ENCODE measurements at places on chromosomes 6 and 20.
A peak's percentile ranks its signal among the peaks of the same experiment; 100 is the strongest.

DNA sequence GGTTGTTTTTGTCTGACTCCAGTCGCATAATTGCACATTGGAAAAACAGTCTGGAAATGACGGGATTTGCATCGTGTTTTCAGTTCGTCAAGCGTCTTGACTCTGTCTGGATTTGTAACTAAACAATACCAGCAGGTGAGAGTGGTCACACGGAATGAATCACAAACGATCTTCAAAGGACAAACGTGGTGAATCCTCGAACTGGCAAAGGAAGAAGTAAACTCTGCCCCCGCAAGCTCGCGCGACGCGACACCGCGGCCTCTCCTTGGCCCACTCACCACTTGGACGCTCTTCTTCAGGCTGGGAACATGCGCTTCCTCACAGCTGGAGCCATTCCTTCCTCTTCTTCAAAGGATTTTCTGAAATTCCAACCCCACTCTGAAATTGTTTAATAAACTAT is 352.6 kb downstream of the THBS2 start:
- no peak for DNase-seq

DNA sequence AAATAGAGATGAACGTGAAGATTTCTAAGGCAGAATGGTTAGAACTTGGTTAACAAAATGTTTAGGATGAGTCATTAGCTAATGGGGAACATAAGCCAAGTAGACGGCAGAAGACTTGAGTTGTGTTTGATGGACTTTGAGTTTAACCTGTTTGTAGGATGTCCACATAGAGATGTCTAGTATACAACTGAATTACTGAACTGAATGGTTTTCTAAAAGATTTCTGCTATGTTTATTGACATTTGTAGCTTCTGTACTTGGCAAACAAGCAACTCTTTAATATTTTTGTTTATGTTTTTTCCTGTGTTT is 54.5 kb upstream of the DYNLRB1 start:
- DNase-seq: no peak

- peak; percentile 70 for DNase-seq
Measured at GRCh38 chr20:5448449-5449118, 131.8 kb upstream of the PROKR2 start.

DNA sequence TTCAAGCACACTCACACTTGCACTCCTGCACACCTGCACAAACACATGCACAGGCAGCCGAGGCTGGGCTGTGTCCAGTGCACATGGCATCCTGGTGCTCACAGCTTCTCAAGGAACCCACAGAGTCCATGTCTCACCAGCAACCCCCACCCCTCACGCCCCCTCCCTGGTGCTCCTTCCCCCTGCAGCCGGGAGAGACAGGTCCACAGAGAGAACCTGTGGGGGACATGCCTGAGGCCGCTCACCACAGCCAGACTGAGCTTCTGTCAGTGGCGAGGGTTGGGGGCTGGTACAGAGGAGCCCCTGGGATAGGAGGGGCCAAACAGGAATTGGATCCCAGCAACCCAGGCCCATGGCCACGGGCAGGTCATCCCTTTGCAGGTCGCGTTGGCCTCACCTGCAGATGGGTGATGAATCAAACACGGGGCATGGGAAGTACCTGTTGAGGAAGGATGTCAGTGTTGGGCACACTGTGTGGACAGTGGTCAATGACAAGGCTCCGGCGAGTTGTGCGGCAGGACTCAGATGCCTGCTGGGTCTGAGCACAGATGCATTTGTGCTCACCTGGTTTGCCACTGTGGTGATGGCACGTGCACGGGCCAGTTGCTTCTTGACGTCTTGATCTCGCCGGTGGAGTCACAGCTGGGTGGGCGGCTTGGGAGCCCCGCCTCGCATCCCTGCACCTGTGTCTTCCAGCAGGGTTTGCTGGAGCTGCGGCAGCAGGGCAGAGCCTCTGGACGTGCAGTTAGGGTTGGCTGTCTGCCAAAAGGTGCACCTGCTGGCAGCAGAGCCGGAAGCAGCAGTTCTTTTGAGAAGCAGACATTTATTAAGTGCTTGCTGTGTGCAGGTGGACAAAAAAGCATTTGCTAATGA is 113.0 kb downstream of the ERMARD start:
- peak; percentile 37 for DNase-seq

- no peak for DNase-seq
Measured at GRCh38 chr20:3828798-3829197, 8.5 kb downstream of the AP5S1 start.

GRCh38 chr6:11497881-11498280 is 39.7 kb upstream of the TMEM170B start:
- no peak for DNase-seq

DNA sequence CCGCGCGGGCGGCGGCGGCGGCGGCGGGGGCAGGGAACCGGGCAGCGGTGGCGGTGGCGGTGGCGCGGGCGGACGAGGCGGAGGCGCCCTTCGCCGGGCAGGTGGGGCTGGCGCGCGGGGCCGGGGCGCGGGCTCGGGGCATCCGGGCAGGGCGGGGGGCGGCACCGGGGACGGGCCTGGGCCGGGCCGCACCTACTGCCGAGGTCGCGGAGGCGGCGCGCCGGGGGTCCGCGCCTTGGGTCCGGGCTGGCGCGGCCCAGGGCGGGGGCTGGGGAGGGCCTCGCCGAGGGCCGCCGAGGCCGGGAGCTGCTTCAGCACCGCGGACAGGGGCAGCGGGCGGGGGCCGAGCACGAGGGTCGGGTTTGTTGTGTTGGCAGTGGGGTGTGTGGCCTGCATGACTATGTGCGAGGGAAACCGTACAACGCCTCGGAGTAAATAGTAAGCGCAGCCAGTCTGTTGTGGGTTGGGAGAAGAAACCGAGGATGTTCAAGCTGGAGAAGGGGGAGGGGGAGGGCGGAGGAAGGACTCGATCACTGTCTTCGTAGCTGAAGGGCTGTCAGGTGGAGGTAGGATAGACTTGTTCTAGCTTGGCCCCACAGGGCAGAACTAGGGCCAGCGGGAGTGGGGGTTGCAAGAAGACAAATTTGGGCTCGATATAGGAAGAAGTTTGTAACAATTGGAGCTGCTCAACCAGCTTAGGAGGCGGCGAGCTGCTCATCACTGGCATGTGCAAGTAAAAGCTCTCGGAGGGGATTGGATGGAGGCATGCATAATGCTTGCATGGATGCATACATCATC is 593 bp downstream of the MMP24 start:
- peak; percentile 80 for DNase-seq

- DNase-seq: no peak
Measured at GRCh38 chr20:24790746-24791283, 158.3 kb upstream of the CST7 start.

DNA sequence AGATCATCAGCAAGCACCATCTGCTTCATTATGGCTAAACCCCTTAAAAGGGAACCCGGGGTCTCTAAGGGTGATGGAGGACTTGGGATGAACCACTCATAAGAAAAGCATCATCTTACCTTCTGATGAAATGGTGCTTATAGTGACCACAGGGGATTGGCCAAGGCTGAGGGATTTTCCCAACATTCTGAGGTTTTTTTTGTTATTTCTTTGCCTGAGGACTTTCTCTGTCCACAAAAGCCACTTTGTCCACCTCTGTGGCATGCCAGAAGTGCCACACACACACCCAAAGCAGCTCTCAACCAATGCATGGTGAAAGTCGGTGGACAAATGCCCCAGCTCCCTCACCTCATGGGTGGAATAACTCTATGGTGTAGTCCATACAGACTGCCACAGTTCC is 79.3 kb upstream of the TOP1 start:
- no peak for DNase-seq

DNA sequence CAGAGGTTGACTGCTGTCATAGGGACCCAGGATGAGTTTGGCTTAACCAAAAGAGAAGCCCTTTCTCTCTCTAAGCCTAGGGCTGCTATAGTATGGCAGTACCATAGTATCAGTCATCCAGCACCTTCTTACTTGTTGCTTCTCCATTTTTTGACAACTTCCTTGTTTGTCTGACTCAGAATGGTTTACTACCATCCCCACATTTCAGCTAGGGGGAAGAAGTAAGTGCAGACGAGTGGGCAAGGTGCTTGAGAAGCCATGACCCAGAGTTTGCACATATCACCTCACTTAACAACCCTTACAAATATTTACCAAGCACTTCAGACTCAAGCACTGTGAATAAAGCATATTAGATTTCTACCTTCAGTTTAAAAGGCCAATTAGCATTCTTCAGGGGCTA is 289.9 kb upstream of the TSHZ2 start:
- DNase-seq: no peak

- DNase-seq: no peak
Measured at GRCh38 chr6:93393554-93394074, 25.7 kb downstream of the EPHA7 start.

DNA sequence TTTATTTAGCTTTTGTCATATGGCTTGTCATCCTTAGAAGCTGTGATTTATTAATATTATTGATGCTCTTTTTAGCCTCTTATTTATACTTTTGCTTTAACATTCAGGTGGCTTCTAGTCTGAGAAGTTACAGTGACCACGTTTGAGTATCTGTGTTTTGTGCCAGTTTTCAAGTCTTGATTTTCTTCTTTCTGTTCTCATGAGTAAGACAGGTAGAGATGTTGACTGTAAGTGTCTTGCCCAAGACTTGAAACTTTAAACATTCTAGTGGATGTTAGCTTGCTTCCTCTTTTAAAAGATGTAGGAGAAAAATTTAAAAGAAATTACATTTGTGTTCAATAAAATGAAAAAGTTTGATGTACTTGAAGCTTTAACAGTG is 122.6 kb downstream of the LRRC1 start:
- DNase-seq: no peak

DNA sequence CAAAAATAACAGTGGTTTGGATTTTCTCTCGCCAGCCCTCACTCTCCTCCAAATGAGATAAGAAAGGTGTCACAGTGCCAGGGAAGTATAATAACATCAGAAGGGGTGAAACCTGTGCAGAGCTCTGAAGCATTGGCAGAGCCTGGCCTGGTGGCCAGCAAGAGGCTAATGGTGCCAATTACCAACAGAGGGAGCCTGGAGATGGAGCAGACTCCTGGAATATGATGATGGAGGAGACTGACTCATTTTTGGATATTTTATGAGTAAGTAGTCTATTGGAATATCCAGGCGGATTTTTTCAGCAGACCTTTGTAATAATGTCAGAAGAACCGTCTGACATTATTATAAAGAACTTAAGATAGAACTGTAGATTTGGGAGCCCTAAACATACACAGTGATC is 442.6 kb upstream of the MARCKS start:
- DNase-seq: no peak

GRCh38 chr20:40535816-40536215 is 153.2 kb downstream of the MAFB start:
- no peak for DNase-seq

GRCh38 chr6:105522626-105523322 is 119.9 kb upstream of the PREP start:
- DNase-seq: no peak

- DNase-seq: no peak
Measured at GRCh38 chr6:3612341-3613041, 139.0 kb downstream of the PXDC1 start.

- DNase-seq: no peak
Measured at GRCh38 chr6:106628658-106629102, 618 bp downstream of the RTN4IP1 start.

- no peak for DNase-seq
Measured at GRCh38 chr6:155544677-155545076, 89.0 kb upstream of the NOX3 start.

DNA sequence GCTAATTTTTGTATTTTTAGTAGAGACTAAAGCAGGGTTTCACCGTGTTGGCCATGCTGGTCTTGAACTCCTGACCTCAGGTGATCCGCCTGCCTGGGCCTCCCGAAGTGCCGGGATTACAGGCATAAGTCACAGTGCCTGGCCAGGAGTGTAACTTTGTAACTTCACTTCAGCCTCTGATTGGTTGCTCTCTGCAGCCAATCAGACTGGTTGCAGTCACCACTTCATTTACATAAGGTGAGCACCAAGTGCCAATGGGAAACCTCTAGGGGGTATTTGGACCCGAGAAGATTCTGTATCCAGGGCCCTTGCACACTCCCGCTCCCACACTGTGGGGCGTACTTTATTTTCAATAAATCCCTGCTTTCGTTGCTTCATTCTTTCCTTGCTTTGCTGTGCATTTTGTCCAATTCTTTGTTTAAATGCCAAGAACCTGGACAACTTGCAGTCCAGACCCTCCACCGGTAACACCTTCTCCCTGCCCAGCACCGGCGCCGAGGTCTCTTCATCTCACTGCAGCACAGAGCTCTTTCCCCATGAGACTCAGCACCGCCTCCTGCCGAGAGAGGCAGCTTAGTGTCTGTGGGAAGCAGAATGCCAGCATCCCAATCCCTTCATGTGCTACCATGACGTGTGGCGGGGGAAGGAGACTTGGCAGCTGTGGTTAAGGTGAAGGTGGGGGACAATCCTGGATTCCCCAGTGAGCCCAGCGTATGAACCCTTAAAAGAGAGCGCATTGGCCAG is 14.0 kb upstream of the MRGBP start:
- no peak for DNase-seq

DNA sequence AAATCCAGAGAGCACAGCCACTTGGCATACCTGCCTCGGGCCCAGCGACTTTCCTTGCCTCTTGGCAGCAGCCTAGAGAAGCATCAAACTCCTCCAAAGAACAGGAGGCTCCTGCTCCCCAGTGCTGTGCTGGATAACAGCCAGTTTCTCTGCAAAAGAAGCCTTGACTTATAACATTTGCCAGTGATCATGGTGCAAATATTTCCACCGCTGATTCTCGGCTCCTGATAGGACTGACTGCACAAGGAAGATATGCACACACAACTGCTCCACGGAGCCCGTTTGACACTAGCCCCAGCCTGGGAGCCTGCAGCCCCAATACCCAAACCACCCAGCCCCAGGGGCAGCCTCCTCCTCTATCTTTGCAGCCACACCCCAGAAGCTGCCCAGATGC is 17.5 kb downstream of the ACSS1 start:
- peak; percentile 61 for DNase-seq
